ENCODE measurements at places on chromosomes 3 and 15.

GRCh38 chr3:43075904-43076661, 29.8 kb downstream of the POMGNT2 start:
- DNase-seq, result no peak

- DNase-seq, result no peak
Measured at GRCh38 chr3:112320691-112321090, 12.3 kb upstream of the CD200 start.

GRCh38 chr3:104412608-104413580, 953.8 kb upstream of the ALCAM start:
- no peak for DNase-seq

DNA sequence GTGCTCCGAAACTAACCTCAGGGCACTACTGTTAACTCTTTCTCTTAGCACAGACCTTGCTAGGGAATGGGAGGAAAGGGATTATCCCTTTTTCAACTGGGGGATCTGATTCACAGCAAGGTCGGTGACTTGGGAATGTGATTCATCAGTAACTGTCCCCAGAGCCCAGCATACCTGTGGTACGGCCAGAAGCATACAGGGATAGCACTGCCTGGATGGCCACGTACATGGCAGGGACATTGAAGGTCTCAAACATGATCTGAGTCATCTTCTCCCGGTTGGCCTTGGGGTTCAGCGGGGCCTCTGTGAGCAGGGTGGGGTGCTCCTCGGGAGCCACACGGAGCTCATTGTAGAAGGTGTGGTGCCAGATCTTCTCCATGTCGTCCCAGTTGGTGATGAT, 2.3 kb downstream of the ACTC1 start:
- no peak for DNase-seq

DNA sequence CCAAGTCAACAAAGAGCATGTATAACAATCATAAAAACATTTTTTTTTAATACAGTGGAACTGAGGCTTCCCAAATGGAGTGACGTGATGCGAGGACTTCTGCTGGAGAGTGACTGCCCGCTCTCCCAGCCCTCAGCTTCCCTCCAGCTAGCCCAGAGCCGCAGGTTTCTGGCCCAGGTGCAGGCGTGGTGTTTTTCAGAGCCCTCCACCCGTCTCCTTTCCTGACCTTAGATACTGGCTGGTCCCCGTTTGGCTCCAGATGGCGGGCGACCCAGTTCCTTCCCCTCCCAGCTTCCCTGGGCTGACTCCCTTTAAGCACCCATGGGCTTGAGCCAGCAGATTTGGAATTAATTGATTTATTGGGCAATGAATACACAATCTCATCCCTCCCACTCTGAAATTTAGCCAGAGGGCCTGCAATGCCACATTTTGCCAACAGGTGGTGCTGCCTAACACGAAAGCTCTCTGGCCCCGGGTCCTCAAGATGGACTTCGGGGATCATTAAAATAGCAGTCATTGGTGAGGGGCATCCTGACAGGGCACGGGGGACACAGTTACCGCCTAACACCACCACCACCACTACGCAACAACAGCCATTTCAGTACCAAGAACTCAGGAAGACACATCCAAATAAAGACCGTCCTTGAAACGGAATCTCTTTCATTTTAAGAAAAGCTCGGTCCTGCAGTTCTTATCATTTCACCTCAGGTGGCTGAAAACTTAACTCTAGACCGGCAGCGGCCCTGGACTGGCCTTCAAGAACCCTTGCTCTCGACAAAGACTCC, 47.5 kb upstream of the MUC4 start:
- peak; percentile 62 for DNase-seq

DNA sequence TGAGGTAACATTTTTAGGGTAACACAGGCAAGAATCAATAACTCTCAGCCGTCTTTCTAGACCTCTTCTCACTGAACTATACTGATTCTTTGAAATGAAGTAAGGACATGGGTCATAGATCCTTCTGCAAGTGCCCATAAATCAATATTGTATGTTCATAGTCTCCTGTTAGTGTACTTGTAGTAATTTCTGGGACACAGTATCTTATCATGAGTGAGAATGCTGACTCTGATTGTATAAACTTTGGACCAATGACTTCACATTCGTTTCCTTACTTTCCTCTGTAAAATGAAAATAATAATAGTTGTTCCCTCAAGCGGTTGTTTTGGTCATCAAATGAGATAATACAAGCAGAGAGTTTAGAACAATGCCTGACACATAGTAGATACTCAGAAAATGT, 777.1 kb upstream of the GOLIM4 start:
- no peak for DNase-seq

DNA sequence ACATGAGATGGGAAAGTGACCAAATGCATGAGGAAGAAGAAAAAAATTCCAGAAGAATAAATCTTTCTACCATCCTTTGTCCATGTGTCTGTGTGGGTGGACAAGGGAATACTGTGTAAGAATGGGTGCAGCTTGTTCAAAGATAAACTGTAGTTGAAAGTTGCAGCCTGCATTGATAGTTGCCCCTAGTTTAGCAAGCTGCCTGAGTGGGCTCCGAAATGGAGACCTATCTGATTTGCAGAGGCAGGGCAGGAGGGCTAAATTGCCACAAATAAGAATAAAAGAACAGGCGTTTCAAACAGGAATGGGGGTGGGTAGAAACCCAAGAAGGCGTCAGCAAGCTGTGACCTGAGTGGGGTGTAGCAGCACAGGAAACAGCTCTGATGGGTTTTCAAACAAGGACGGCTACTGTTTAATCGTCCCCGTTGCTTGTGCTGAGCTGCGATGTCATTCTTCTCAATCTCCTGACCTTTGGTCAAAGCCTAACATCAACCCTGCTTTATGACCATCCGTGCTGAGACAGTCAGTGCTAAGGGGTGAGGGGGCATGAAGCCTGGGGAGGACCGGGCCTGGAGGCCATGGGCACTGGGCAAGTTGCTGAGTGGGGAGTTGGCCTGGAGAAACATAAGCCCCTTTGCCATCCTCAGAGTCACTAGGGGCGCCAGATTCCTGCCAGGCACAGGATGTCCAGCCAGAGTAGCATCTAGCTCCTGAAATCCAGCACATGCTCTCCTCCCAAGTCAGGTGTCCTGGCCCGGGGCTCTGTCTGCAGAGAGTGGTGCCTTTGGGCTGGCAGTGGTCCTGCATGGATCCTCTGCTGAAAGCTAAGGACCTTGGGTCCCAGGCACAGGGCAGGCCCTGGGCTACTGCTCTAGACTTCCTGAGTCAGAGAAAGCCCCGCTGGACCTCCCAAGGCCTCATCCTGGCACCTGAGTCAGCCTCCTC, 19.2 kb upstream of the C15orf39 start:
- no peak for DNase-seq

GRCh38 chr3:14430706-14431451, 28.5 kb downstream of the SLC6A6 start:
- no peak for DNase-seq

GRCh38 chr15:92079047-92079446, 225.5 kb downstream of the SLCO3A1 start:
- no peak for DNase-seq

GRCh38 chr15:70488002-70488605, 275.3 kb downstream of the UACA start:
- DNase-seq, result peak; percentile 34

DNA sequence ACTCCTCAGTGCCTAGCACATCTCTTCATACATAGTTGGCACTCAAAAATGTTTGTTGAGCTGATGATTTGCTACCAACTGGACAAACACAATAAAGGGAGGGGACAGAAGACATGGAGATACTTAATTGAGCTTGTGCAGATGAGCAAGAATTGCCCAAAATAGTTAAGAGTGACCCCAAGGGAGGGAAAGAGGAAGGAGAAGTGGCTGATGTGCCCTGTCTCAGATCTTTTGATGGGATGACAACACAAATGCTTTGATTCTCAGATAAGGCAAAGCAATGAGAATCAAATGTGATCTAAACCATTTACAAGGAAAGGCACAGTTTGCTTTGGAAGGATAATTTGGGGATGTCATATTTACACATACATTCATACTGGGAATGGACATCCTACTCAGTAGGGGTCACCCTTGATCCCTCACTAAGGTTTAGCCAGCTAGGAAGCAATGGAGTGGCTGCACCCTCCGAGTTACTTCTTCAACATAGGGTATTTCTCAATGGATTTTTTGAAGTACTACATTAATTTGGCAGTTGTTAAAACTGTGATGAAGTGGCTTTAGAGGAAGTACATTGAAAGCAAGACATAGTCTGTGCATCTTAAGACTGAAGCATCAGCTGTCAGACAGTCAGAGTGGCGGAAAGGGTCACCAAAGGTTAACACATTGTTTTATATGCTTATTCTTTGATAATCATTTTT, 21.9 kb upstream of the SSR3 start:
- no peak for DNase-seq

GRCh38 chr3:134881305-134881704, 86.2 kb downstream of the EPHB1 start:
- no peak for DNase-seq

DNA sequence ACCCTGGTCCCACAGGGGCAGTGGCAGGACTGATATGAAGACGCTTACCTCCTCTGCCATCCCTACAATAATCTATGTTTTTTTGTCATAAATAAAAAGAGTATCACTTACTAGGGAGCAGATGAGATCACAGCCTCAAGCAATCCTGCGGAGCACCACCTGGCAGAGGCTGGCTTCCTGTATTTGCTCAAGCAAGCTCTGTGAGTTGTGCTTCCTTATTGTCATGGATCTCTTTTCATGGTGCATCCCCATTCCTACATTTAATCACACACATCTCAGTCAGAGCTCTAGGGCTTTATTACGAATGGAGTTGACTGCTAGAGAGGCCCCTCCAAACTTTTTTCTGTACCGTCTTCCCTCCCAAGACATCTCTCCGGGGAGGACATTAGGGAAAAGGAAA, 186.0 kb downstream of the UBE2E2 start:
- DNase-seq, result no peak

DNA sequence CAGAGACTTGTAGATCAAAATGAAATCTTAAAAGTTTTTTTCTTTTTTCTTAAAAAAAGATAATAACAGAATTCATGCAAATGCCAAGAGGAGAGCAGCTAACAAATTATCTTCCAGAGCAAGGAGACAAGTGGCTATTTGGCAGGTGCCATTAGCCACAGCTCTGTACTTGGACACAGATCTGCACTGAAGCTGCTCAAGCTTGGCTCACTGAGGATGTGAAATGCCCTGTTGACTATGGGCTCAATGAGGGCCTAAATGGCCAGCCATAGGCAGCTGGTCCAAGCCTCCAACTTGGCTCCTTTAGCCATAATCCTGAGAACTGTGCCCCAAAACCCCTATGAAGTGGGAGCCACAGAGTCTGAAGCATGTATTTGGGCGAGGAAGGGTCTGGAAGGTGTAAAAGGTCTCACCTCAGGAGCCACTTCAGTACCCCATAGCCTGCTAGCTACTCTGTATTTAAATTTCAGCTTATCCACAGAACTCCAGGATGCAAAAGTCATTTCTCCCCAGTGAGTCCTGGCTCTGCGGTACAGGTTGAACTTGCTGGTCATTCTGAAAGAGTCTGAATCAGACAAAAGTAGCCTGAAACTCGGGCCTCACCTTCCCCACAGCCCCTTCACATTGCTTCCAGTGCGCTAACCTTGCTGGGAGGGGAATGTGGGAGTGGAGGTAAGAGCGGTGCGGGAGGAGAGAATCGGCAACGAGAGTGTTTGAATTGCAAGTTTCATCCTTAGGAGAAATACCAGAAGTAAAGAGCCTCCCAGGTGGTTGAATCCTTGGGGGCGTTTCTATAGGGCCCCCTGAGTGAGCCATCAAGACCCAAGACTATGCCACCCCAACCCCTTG, 48.0 kb downstream of the ZIC4 start:
- DNase-seq, result no peak

DNA sequence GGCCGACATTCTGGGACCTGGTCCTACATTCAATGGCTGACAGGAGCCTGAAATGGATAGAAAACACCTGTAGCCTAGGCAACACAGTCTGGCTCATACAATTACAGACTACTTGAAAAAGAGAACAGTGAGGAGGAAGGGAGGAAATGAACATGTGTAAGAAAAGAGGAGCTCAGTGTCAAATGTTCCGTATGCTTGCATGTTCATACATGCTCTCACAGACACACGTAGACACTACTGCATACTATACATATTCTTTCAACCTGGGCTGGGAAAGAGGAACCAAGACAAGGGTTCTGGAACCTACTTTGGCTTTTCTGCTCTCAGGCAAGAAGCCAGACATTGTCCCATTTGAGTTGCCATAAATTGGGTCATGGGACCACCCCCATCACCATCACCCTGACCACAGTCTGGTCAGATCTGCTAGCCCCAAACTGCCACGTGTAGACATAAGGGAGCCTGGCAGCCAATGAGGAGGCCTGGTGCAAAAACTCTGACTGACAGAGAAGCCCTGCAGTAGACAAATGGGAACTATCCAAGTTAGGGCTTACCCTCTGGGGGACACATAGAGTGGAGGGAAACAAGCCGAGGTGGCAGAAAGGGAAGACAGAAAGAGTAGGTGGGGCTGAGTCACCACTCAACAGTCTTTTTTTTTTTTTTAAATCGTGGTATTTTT, 310.0 kb downstream of the SHQ1 start:
- DNase-seq, result no peak

DNA sequence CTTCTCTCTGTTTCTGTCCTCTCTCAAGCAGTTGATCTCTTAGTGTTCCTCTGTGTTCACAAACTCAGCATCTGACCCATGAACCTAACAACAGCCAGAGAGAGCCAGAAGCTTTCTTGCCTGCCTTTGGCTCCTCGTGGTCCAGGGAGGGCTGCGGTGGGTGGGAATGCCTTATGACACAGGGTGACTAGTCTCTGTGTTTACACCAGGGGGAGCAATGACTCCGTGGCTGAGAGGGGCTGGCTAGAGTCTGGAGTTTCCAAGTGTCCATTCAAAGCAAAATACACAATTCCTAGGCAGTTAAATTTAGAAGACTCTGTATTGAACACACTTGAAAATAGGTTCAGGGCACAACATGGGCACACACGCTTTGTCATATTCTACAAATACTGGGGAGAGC, 370.0 kb upstream of the FRG2C start:
- DNase-seq, result no peak

DNA sequence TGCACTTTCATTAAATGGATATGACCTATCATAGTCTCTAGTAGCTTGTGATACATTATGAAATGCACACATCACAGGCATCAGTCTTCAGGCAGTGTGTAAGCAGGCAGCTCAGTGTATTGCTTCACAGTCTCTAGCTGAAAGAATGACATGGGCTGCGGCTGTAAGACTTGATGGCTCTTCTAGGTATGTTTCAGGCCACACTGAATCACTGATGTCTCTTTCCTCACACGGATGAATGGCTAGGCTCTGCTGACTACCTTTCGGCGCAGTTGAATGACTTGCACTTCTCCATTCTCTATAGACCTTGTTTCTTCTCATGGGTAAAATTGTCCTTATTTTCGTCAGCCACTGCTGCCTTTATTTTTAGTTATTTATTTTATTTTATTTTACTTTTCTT, 15.4 kb downstream of the APH1B start:
- DNase-seq, result no peak

- no peak for DNase-seq
Measured at GRCh38 chr15:39184701-39185390, 396.0 kb upstream of the THBS1 start.

GRCh38 chr3:130659911-130660310, 86.7 kb downstream of the PIK3R4 start:
- no peak for DNase-seq
